ENCODE measurements at places on chromosomes 3 and 15.

DNA sequence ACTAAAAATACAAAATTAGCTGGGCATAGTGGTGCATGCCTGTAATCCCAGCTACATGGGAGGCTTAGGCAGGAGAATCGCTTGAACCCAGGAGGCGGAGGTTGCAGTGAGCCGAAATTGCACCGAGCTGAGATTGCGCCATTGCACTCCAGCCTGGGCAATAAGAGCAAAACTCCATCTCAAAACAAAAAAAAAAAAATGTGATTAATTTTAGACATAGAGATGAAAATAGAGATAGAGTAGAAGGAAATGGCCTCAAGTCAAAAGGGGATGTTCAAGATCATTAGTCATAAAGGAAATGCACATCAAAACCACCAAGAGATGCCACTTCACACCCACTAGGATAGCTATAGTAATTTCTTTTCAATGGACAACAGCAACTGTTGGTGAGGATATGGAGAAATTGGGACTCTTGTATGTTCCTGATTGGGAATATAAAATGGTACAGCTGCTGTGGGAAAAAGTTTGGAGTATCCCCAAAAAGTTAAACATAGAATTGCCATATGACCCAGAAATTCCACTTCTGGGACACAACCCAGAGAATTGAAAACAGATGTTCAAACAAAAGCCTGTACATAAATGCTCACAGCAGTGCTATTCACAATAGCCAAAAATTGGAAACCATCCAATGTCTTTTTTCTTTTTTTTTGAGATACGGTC lies 55.4 kb downstream of the ABHD2 start:
- DNase-seq = no peak

DNA sequence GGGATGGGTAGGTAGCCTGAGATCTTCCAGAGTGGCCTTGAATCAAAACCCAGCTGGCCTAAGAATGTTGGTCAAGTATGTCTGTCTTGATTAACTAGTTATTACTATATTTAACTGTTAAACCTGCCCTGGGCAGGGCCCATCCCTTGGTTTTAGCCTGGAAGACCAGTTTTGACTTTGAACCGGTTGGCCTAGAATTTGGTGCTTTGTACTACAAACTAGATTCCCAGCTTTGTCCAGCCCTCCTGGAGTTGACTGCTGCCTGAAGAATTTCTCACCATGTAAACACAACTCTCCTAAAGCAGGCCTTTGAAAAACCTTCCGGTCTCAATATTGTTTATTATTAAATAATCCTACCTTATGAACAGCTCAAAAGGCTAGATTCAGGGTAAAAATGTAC lies 16.0 kb downstream of the C15orf62 start:
- DNase-seq = no peak

GRCh38 chr15:64490598-64491259 lies 30.4 kb downstream of the ZNF609 start:
- DNase-seq = peak; percentile 29

DNA sequence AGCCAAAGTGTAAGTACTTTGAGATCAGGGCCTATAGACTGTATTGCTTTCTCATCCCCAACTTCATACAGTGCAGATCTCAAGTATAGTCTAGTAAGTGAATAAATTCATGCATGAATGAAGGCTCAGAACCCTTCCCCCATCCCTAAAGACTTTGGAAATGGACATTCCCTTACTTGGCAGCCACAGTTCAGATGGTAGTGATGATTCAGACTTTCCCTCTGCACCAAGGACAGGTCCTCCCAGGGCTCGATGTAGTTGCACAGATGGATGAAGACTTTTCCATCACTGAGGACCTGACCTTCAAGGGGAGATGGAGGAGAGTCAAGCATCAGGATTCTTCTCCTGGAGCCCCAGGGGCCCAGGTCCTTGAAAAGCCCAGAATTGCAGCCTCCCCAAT lies 4.6 kb downstream of the TIMP4 start:
- no peak for DNase-seq

- no peak for DNase-seq
These were observed 810.5 kb upstream of the NECTIN3 start for GRCh38 chr3:110261141-110261540.

- DNase-seq = no peak
These were observed 31.1 kb downstream of the CACNA2D3 start for GRCh38 chr3:54153477-54153876.

DNA sequence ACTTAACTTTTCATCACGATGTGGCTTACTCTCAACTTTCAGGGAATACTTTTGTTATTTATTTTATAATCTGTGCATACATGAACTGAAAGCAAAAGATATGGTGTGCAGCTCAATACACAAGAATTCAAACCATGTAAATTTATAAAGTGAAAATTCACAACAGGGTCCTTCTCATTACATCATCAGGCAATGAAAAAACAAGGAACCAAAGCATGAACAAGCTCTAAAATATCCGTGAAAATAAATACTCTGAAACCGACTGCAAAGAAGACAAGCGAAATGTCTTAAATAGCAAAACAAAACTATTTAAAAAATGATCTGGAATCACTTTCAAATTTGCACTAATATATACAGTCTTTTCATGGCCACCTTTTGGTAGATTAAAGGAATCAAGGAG lies 28.9 kb downstream of the GNB5 start:
- DNase-seq = no peak

DNA sequence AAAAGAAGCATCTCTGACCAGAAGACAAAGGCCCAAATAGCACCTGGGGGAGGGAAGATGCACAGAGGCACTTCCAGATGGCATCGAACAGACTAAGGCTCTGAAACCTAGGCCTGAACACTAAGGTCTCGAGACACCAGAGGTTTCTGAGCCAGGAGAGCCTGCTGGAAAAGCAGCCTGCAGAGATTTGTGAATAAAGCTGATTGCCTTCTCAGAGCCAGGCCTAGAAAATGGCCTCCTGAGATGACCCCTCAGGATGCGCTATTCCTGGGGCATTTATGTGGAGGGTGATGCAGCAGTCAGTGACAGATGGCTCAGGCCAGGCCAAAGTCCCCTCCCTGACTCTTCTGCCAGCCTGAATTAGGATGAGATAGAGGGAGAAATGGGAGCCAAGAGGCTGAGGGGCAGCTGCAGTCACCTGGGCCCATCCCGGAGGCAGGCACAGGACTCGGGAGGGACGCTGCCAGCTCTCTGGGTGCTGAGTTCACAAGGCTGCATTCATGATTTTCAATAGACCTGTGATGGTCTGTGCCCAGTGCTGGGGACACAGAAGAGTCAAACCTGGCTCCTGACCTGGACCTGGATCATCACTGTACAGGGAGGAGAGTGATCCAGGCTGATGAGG lies 6.9 kb downstream of the PRSS50 start:
- no peak for DNase-seq

DNA sequence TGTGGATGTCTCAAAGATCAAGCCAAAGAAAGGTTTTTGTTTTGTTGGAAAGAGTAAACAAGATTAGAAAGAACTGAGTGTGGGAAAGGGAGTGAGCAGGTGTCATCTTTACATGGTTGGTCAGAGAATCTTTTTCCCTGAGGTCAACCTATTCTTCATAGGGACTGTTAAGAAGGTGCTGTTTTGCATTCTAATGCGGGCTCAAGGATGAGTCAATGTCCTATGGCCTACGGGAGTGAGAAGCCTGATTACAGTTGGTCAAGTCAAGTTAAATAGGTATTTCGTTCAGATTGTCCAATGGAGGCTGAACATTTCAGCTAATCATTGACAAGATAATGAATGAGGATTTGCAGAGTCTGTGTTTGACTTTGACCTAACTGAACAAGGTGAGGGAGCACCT lies 491.2 kb upstream of the PDZRN3 start:
- no peak for DNase-seq

DNA sequence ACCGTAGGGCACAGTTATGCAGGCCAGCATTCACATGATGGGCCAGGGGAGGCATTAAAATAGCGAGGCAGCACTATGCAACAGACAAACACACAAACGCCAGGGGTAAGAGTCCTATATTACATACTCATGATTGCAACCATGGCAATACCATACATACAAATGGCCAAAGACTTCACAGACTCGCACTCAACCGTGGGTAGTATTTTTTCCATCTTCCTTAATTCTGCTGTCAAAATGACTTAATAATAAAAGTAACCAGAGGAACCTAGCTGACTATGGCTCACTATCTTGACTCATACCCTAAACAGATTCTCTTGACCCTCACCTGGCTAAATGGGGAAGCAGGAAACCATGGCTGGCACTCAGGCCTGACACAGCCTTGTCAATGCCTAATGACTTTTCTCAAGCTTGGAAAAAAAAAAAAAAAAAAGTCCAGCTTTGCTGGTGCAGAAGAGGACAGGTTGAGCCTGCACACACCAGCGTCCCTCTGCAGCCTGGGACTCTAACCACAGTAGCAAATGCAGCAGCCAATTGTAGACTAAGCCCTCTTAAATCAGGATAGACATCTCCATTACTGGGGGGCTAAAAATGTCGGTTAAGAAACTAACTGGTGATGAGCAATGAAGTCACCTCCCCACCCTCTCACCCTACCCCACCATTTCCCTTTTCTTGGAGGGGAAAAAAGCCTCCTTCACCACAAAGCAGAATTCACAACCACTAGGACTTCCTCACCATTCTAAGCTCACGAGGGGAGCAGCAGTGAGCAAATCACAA lies 23.1 kb downstream of the CCDC12 start:
- DNase-seq = no peak

DNA sequence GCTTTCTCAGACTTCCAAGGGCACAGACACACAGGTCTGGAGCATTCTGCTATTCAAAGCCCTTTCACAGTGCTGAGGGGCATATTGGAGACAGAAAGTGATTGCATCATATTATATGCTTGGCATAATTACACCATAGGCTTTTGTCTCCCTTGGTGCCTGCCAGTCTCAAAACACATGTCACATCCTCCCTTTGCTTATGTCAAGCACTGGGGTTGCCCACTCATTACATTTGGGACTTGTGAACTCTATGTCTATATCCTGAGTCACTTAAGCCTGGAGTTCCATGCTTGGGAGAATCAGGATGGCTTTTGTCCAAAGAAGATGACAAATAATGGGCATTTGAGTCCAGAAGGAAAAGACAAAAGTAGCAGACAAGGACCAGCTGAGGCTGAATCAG lies 12.3 kb upstream of the PDZRN3 start:
- no peak for DNase-seq

DNA sequence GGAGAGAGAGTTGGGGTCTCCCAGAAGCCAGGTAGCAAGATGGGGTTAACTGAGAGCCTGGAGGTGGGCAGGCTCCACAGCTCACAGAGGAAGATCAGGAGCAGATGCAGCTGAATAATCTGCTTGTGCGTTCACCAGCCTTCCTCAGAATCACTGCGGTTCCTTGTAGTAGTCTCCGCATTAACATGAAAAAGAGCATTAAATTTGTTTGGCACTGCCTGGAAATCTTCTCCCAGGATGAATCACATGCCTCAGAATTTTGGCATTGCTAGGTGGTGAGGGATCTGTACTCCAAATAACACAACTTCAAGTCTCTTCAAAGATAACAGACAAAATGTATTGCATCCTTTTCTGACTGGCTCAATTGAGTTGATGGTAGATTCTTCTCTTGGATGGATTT lies 700.6 kb upstream of the ARRDC4 start:
- no peak for DNase-seq

DNA sequence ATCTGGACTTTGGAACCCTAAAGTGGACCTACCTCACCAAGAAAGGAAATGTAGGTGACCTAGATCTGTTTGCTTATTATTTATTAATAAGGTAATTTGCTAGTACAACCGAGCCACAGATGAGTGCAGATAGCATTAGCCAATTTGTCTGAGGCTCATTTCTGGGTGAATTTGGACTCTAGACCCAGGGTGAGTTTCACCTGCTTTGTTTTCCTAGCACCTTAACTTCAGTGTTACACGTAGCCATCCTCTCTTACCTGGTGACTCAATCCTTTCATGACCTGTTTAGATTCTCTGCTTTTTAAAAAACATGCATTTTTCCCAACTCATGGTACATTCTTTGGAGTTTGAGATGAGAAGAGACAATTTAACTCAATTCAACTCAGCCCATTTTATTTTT lies 33.5 kb upstream of the KPNA4 start:
- DNase-seq = no peak

DNA sequence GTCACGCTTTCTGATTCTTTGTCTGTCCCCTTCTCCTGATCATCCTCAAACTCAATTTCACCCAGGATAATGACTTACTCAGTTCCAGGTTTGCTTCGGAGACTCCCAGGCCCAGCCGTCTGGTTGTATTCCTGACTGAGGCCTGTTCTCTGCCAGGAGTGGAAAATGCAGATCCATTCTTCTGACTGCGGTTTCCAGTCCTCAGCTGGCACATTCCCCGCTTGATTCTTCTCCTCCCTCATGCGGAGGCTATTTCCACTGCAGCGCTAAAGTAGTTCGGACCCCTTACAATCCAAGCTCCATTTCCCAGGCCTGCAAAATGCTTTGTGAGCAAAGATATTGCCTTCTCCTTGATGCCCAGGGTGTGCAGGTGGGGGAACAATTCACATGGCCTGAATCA lies 47.2 kb upstream of the GALNT15 start:
- DNase-seq = no peak

DNA sequence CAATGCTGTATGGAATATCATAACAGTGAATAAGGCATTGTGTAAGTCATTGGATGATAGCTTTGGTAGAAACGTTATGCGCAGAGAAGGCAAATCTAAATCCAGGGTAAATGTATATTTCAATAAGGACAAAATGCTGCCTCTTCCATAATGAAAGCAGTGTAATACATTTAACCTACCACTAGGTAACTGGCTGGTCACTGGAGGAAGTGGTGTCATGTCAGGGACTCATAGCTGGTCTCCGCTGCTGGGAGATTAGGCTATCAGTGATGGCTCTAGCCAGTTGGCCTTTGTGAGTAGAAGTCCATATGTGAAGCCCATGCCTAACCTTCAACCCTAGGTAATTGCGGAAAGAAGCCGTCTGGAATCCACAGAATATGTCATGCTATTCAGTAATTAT lies 140.9 kb downstream of the NLGN1 start:
- DNase-seq = no peak

DNA sequence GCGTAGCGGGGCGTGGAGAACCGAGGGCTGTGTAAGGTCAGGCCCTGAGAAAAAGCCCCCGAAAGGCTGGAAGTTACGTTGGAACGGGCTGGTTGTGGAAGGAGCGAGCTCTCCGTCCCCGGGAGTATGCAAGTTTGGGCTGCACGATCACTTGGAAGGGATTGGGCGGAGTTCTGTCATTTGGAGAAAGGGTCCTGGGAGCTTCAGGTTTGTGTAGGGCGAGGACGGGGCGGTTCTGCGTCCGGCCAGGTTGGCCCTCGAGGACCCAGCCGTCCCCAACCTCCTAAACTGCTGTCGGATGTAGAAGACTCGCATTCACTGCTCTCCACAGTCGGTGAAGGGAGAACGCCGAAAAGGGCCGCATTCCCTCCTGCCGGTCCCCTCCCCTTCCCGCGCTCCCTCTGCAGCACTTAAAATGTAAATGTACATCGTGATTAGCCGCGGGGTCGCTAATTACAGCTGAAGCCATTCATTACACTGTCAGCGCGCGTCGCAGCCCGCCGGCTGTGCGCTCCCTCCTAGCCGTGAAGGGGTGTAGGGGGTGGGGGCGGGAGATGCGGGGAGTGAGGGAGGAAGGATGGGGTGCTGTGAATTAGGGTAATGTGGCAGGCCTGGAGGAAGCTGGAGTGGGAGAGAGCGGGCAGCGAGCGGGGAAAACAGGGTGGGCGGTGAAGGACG lies 2.5 kb upstream of the RPP25 start:
- no peak for DNase-seq

All from erythroblast (primary cell).